ENCODE measurements at places on chromosomes 11 and 22. TPM values are rescaled to one million over a fixed set of nuclear protein-coding genes. Genes with fewer than 3 reads are reported as not detected.

The BSX gene
- polyA plus RNA-seq, result not detected

The PDGFB gene
- polyA plus RNA-seq, result 12.8 TPM

The KRTAP5-7 gene
- 0.54 TPM for polyA plus RNA-seq

The OR10A2 gene
- polyA plus RNA-seq, result not detected

The TRIM29 gene
- 1.2 TPM for polyA plus RNA-seq

The MRPL49 gene
- polyA plus RNA-seq, result 39.2 TPM

- H3K36me3 ChIP-seq, result no peaks in the 10 kb centered on the region
- peaks cover 20% of the 10 kb centered on the region for H3K4me1 ChIP-seq
- DNase-seq, result no peak
- no peaks in the 10 kb centered on the region for H3K27me3 ChIP-seq
These were observed 982 bp downstream of the APOBEC3H start for GRCh38 chr22:39098026-39098425.

DNA sequence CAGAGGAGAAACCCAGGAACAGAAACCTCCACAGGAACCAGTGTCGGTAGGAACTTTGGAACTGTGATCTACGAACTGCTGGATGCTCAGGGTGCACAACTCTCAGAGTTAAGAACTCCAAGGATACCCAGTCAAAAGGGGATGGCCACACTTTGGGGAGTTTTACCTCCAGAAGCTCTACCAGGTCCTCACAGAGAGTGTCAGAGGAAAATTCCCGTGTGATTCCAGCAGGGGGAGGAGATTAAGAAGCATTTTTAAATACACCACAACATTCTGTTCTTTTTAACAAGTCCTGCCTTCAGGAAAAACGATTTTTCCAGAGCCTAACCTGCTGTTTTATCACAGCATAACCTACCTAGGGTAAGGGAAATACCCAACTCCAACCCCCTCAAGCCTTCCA lies 104.0 kb downstream of the SOX6 start:
- peak; percentile 12 for DNase-seq
- no peaks in the 10 kb centered on the region for H3K36me3 ChIP-seq
- H3K27me3 ChIP-seq, result no peaks in the 10 kb centered on the region
- peaks cover 8% of the 10 kb centered on the region for H3K4me1 ChIP-seq
- no peak overlapping the region for H3K27ac ChIP-seq

DNA sequence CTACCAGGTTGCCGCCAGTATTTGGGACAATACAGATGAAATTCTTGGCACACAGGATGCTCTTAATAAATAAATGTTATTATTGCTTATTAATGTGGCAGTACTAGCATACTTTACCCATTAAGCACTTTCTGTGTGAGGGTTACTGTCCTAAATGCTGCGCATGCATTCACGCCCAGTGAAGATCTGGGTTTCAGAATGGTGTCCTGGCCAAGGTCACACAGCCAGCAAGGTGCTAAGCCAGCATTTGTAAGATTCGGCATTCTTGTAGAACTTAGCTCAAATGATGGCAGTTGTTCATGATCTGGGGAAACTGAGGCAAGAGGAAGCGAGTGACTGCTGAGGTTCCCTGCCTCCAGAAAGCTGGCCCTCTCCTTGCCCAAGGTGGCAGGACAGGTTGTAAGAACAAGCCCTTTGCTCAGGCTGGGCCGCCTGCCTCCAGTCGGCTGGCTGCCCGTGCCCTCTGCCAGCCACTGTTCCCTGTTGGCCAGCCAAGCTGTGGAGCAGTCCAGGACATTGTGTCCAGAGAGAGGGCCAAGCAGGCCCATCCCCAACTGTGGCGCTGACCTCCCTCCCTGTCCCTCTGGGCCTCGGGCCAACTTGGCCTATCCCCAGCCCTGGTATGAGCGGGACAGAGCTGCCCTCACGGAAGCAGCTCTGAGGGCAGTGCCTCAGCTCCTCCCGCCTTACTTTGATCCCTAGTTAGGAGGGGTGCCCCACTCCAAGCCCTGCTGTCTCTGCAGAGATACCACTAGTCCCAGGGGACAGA lies 28.8 kb downstream of the TOB2 start:
- H3K27ac ChIP-seq, result no peak overlapping the region
- no peaks in the 10 kb centered on the region for H3K27me3 ChIP-seq
- peaks cover 39% of the 10 kb centered on the region for H3K4me1 ChIP-seq

DNA sequence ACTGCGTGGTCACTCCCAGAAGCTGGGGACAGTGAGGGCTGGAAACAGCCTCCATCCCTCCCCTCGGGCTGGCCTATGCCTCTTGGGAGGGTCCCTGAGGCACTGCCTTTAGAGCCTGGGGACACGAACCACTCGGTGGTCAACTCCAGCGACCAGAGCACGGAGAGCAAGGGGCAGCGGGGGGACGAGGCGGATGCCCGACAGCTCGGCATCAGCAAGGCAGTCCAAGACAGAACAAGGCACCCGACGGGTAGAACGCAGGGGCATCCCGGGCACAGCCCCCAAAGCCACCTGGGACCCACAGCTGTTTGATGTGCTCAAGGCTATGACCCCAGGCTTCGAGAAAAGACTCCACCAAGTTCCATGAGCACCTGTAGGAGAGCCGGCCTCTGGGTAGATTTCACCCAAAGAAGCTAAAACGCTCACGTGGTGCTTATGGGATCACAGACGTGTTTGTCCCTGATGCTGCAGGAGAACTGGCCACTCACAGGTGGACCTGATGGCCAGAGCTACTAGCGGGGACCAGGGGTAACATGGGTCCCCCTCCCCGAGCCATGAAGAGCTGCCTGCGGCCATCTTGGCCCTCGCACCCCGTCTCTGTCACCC lies 510 bp upstream of the LSP1 start:
- no peaks in the 10 kb centered on the region for H3K36me3 ChIP-seq
- H3K27me3 ChIP-seq, result peaks cover 31% of the 10 kb centered on the region
- DNase-seq, result no peak
- H3K4me1 ChIP-seq, result no peaks in the 10 kb centered on the region

DNA sequence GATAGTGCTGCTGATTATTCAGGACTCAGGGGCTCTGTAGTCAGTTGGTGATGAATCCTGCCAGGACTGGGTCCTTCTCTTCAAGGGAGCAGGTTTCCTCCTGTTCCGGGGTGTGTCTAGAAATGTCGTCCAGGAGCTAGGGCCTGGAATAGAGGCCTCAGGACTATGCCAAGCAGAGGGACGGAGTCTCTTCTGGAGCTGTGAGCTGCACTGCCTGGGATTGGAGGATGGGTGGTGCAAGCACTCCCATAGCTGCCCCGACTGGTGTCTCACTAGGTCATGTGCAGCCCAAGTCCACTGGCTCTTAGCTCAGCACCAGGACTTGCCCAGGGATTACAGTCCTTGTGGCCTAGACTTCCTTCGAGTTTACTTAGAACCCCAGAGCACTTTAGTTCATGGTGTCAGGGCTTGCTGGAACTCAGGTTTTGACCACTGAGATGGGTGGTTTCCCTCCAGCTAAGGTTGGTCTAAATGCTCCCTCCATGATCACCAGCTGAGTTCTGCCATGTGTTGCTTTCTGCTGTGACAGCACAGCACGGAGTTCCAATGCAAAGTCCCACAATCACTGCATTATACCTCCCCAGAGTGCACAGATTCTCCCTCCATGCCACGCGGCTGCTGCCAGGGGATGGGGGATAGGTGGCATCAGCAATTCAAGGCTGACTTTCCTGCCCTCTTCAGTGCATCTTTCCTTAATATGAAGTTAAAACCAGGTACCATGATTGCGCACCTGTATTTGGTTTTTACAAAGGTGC lies 42.6 kb upstream of the SHANK2 start:
- H3K27me3 ChIP-seq, result peaks cover 2% of the 10 kb centered on the region
- no peaks in the 10 kb centered on the region for H3K36me3 ChIP-seq
- H3K4me1 ChIP-seq, result peaks cover 23% of the 10 kb centered on the region
- H3K4me3 ChIP-seq, result no peak overlapping the region

GRCh38 chr11:44979543-44980399 lies 29.1 kb upstream of the TP53I11 start:
- H3K27ac ChIP-seq, result no peak overlapping the region
- DNase-seq, result no peak
- no peak overlapping the region for H3K4me3 ChIP-seq
- H3K36me3 ChIP-seq, result no peaks in the 10 kb centered on the region

DNA sequence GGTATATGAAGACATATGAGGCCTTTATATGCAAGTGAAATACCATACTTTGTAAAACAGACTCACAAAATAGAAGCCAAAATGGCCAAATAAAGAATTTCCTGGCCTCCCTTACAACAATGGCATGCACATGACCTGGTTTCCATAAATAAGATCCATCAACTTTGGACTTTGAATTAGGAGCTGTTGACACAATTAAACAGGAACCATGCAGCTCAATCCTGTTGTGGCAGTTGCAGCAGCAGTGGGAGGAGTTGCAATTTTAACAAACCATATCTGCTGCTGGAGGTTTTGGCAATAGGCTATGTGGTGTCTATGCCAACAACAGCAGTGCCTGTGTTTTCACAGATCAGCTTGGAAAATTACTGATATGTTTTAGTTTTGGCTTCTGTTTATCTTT lies 818.6 kb downstream of the FAM181B start:
- DNase-seq, result peak; percentile 6
- H3K4me1 ChIP-seq, result peaks cover 4% of the 10 kb centered on the region
- H3K27ac ChIP-seq, result no peak overlapping the region
- H3K36me3 ChIP-seq, result no peaks in the 10 kb centered on the region
- no peak overlapping the region for H3K4me3 ChIP-seq

DNA sequence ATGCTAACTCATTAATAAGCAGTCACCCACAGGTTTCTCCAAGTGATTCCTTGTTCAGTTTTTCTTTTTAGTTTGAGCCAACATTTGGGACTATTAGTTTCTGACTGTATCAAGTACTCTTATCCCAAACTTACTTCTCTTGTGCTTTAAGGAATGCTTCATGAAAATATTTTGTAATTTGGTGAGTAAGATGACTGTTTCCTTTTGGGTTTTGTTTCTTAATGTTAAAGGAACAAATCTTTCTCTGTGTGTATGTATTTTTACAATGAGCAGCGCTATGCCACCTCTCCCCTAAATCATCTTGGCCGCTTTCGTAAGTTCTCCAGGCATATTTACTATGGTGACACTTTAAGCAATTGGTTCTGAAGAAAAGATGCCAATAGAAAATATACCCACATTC lies 72.4 kb downstream of the LDLRAD3 start:
- no peaks in the 10 kb centered on the region for H3K36me3 ChIP-seq
- no peak for DNase-seq
- no peak overlapping the region for H3K4me3 ChIP-seq
- no peaks in the 10 kb centered on the region for H3K4me1 ChIP-seq
- H3K27me3 ChIP-seq, result peaks cover 3% of the 10 kb centered on the region
- H3K27ac ChIP-seq, result no peak overlapping the region

DNA sequence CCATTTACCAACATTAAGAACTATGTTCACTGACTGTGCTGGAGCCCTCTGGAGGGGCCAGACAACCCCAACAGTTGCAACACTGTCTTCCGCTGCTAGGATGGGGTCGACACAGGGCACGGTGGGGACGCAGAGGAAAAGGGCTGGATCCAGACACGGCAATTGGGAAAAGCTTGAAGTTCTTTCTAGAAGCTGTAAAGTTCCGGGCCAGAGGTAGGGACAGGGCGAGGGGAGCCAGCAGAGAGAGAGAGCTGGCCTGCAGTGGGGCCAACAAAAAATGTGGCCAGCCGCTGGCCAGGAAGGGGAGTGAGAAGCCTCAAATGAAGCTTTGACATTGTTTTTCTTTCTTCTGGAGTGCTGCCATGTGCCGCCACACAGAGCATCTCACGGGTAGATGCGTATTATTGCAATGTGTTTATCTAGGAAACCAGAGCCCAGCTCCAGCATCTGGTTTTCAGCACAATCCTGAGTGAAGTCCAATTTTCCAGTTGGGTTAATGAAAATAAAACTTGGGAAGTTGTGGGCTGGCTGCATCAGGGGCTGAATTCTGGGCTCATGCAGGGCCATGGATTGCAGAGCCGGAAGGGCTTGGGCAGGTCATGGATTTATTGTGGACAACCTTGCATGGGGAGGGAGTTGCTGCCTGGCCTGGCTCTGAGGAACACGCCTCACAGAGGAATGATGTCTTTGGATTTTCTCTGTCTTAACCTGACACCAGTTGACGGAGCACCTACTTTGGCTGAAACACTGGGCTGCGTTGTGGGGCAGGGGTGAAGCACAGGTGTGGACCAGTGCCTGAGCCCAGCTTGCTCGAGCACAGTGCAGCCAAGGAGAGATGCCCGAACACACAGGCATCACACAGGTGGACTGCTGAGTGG lies 67.6 kb upstream of the AMPD3 start:
- H3K4me3 ChIP-seq, result no peak overlapping the region
- no peaks in the 10 kb centered on the region for H3K36me3 ChIP-seq
- H3K27me3 ChIP-seq, result peaks cover 18% of the 10 kb centered on the region
- DNase-seq, result no peak
